ENCODE measurements at places on chromosomes 2 and 18.

GRCh38 chr2:44056947-44057346, 61.2 kb upstream of the LRPPRC start:
- H3K36me3 ChIP-seq, result no peaks in the 10 kb centered on the region
- DNase-seq, result no peak
- H3K4me3 ChIP-seq, result no peak overlapping the region
- no peaks in the 10 kb centered on the region for H3K27me3 ChIP-seq
- H3K4me1 ChIP-seq, result no peaks in the 10 kb centered on the region
- H3K27ac ChIP-seq, result no peak overlapping the region

GRCh38 chr2:181223234-181223633, 234.0 kb upstream of the ITGA4 start:
- peak overlapping the region; percentile 52 for H3K27ac ChIP-seq
- H3K27me3 ChIP-seq, result no peaks in the 10 kb centered on the region
- DNase-seq, result no peak
- no peaks in the 10 kb centered on the region for H3K4me1 ChIP-seq
- no peak overlapping the region for H3K4me3 ChIP-seq

DNA sequence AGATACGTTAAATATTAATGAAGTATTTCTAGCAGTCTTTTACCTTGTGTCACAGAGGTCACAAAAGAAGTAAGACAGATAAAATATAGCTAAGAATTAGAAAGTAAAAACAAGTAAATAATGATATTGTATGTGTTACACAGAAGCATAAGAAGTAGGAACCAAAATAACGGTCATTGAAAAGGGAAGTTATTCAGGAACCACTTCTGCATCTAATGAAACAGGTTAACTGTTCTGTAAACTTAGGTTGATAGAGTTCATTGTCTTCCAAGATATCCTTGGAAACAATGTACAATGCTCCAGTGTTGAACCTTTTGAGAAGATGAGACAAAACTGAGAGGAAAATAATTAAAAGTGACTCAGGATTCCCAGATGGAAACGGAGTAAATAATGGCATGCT, 57.1 kb upstream of the CD302 start:
- no peak overlapping the region for H3K4me3 ChIP-seq
- H3K27ac ChIP-seq, result no peak overlapping the region
- peaks cover 44% of the 10 kb centered on the region for H3K36me3 ChIP-seq
- DNase-seq, result no peak
- H3K4me1 ChIP-seq, result no peaks in the 10 kb centered on the region
- no peaks in the 10 kb centered on the region for H3K27me3 ChIP-seq

DNA sequence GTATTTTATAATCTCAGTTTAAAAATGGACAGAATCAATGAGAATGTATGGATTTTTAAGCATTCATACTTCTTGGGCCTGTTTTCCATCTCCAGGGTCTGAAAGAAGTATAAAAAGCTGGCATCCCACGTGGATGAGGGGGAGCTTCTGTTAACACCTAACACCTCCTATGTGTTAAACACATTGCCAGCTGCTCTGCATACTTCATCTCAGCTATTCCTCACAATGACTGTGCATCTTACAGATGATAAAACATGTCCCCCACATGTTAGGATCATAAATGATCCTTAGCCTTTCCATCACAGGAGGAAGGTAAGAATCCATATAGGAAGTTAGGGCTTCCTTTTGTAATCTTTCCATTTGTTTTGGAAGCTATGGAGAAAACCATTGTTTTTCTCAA, 239.1 kb downstream of the AGPS start:
- no peaks in the 10 kb centered on the region for H3K27me3 ChIP-seq
- no peak overlapping the region for H3K27ac ChIP-seq
- H3K4me3 ChIP-seq, result no peak overlapping the region
- H3K36me3 ChIP-seq, result no peaks in the 10 kb centered on the region
- no peaks in the 10 kb centered on the region for H3K4me1 ChIP-seq

- no peaks in the 10 kb centered on the region for H3K36me3 ChIP-seq
- peak within 1 kb of the TSS; percentile 39 for H3K4me3 ChIP-seq
- H3K27me3 ChIP-seq, result peaks cover 24% of the 10 kb centered on the region
- DNase-seq, result no peak
Observed at GRCh38 chr2:31138037-31138962, at the start of gene GALNT14. GALNT14 (minus strand) TSS chr2:31138440; CDS start chr2:31138086, 354 bp downstream.

DNA sequence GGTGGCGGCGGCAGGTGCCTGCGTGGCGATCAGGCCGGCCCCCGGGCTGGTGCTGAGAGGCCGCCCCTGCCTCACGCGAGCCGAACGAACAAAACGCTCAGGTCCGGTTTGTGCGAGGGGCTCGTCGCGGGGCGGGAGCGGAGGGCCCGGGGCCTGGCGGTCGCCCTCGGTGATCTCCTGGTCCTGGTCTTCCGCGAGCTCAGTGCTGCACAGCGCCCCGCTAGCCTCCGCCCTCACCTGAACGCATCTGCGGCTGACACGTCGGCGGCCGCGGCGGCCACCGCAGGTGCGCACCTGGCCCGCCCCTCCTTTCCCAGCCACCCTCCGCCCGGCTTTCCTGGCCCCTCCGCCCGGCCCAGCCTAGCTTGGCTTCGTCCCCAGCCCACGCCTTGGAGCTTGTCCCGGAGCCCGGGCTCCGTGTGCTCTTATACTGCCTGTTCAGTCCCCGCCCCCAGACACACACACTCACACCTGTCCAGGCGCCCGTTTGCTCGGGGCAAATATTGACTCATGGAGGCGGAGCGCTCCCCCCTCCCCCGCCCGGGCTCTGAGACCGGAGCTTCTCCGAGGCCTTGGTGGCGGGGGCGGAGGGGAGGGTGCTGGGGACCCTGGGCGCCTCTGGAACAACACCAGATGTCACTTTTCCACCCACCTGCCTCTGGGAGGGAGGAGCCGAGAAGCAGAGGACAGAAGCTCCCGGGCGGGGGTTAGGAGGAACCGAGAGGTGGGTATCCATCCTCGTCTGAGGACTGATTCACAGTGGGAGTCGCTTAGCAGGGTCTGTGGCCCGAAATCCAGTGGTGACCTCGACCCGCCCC, 8.6 kb upstream of the CRYBA2 start:
- H3K4me1 ChIP-seq, result peaks cover 22% of the 10 kb centered on the region
- no peak for DNase-seq
- no peaks in the 10 kb centered on the region for H3K36me3 ChIP-seq
- H3K27ac ChIP-seq, result no peak overlapping the region
- peaks cover 65% of the 10 kb centered on the region for H3K27me3 ChIP-seq

DNA sequence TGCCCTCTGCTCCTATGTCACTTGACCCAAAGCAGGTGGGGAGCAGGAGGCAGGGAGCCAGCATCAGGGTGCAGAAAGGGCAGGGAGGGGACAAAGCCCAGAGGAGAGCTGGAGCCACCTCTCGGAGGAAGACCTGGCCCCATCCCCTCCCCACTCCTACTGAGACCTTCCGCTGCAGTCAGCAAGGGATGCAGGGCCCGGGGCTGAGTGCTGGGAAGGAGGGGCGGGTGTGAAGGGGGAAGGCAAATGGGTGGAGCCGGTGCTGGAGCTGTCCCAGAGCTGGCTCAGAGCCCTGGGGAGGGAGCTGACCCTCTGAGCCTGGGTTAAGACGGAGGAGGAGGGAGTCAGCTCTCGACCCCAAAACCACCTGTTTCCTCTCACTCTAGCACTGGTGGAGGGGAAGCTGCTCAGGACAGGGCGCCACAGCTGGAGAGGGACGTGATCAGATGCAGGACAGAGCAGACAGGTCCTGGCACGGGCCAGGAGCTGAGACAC, 33.8 kb downstream of the HS1BP3 start:
- no peaks in the 10 kb centered on the region for H3K4me1 ChIP-seq
- no peak overlapping the region for H3K4me3 ChIP-seq
- H3K27me3 ChIP-seq, result no peaks in the 10 kb centered on the region
- H3K27ac ChIP-seq, result no peak overlapping the region
- peaks cover 25% of the 10 kb centered on the region for H3K36me3 ChIP-seq
- no peak for DNase-seq

DNA sequence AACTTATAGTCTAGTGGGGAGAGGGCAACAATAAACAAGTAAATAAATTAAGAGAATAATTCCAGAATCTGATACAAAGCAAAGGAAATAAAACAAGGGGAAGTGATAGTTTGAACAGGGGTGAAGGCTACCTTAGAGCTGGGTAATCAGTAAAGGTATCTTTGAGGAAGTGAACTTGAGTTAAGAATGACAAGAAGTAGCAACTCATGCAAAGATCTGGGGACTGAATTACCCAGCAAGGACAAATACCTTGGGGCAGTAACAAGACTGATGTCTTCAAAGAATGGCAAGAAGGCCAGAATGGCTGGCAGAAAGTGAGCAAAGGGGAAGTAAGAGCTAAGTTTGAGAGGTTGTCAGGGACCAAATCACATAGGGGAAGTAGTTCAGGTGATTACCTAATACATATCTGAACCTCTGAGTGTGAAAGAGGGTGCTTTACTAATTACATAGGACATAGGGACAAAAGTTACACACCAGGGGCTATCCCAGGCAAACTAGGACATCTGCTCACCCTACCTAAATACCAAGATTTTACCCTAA, 244.6 kb upstream of the HNRNPA3 start:
- no peak overlapping the region for H3K27ac ChIP-seq
- no peaks in the 10 kb centered on the region for H3K36me3 ChIP-seq
- no peaks in the 10 kb centered on the region for H3K4me1 ChIP-seq
- peaks cover 2% of the 10 kb centered on the region for H3K27me3 ChIP-seq

DNA sequence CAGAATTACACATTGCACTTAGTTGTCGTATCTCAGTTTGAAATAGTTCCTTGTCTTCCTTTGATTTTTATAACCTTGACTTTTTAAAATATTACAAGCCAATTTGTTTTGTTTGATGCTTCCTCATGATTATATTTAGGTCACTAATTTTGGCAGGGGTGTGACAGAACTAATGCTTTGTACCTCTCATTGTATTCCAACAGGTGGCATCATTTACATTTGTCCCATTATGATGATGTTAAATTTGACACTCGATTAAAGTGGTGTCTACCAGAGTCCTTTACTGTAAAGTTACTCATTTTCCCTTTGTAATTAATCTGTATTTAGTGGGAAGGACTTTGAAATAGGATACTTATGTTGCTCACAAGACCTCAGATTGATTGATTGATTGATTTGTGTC, 21.5 kb upstream of the MFSD2B start:
- no peaks in the 10 kb centered on the region for H3K36me3 ChIP-seq
- H3K27me3 ChIP-seq, result no peaks in the 10 kb centered on the region
- no peak overlapping the region for H3K4me3 ChIP-seq
- H3K27ac ChIP-seq, result no peak overlapping the region
- no peak for DNase-seq

- DNase-seq, result no peak
- H3K4me3 ChIP-seq, result no peak overlapping the region
- peaks cover 5% of the 10 kb centered on the region for H3K4me1 ChIP-seq
- no peak overlapping the region for H3K27ac ChIP-seq
- no peaks in the 10 kb centered on the region for H3K27me3 ChIP-seq
Observed at GRCh38 chr2:159454185-159454584, 162.2 kb downstream of the BAZ2B start.

DNA sequence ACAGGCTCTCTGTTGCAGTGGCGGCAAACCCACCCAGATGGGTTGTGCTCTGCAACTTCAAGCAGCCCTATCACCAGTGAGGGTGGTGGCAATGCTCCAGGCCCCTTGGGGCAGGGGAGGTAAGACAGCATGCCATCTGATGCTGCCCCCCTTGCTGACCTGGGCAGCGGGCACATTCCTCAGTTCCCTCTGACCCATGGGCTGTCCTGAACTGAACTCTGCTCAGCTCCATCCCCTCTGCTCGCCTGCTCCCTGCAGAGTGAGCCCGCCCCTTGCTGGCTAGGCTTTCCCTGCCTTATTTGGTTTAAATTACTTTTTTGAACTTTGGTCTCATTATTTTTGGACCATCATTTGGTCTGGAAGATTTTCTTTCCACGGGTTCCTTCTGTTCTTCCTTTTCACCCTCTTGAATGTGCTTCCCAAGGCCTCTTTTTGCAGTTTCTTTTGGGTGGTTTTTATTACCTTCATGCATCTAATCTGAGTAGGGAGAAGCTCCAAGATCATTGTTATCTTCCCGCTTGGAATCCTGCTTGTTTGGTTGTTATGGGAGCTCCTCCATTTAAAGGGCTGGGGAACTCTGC, 565.4 kb downstream of the TNS1 start:
- no peak overlapping the region for H3K27ac ChIP-seq
- H3K4me1 ChIP-seq, result no peaks in the 10 kb centered on the region
- DNase-seq, result no peak
- H3K36me3 ChIP-seq, result no peaks in the 10 kb centered on the region
- no peak overlapping the region for H3K4me3 ChIP-seq

GRCh38 chr2:207072571-207072970, 93.2 kb downstream of the KLF7 start:
- peaks cover 5% of the 10 kb centered on the region for H3K4me1 ChIP-seq
- no peak overlapping the region for H3K27ac ChIP-seq
- no peaks in the 10 kb centered on the region for H3K27me3 ChIP-seq
- DNase-seq, result no peak
- no peaks in the 10 kb centered on the region for H3K36me3 ChIP-seq

DNA sequence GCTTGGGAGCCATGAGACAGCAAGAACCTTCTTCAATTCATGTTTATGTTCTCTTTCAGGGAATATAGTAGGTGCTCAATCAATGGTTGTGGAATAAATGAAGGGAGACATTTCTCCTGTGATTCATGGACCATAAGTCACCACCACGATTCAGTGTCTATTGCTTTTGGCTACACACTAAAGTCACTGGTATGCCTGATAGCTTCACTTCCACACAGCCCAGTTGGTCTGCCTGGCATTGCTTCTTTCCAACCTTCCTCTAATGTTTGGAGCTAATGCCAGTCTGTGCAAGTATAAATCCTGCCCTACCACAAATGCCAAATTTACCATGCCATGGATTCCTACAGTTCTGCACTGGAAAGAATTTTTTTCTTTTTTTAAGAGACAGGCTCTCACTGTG, 1.3 kb upstream of the CXCR1 start:
- no peak overlapping the region for H3K27ac ChIP-seq
- H3K36me3 ChIP-seq, result no peaks in the 10 kb centered on the region

DNA sequence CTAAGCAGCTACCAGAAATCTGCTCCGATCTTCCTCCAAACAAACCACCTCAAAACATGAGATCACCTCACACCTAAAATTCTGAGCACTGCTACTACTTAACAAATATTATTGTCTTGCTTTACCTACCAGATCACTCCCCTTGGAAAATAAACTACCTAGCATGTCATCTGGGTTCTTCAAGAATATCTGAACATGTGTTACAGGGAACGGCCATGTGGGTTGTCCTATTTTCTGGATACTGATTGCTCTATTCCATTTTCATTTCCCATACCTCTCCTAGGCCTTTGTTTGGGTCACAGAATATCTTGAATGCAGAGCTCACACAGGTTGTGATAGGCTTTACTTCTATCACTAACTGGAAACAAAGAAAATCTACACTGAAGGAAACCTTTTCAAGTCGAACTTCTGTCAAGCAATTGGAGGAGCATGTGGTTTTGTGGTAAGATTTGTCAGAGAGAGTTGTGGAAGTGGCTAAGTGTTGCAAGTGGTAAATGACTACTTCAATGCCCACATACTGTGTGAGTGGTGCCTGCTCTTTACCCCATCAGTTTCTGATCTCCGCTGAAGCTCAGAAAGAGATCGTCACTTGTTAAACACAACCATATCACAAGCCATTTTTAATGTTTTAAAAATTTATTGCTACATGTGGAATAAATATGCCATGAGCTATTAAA, 739.1 kb upstream of the ZEB2 start:
- no peak overlapping the region for H3K4me3 ChIP-seq
- no peaks in the 10 kb centered on the region for H3K36me3 ChIP-seq
- DNase-seq, result no peak
- no peaks in the 10 kb centered on the region for H3K4me1 ChIP-seq
- no peaks in the 10 kb centered on the region for H3K27me3 ChIP-seq

Data from effector memory CD4-positive, alpha-beta T cell (primary cell).